ENCODE measurements at places on chromosomes 12 and 14. TPM values are rescaled to one million over a fixed set of nuclear protein-coding genes. Genes with fewer than 3 reads are reported as not detected.

Gene BIN2
- total RNA-seq, result 6.3 TPM

GRCh38 chr12:112178796-112179195, 53.4 kb downstream of the TRAFD1 start:
- no peak for DNase-seq

DNA sequence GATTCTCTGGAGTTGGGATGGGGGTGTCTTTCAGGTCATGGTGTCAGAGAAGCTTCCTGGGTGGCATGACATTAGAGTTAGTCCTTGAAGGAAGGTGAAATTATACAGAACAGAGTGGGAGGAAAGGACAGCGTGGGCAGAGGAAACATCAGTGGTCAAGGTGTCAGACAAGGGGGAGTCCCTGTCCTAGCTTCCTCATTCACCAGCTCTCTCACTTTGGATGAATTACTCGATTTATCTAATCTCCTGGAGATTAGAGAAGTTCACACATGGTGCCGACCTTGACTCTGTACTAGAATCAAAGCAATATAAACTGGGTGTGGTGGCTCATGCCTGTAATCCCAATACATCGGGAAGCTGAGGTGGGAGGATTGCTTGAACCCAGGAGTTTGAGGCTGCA, 492.9 kb downstream of the VRK1 start:
- no peak for DNase-seq

Gene SYT1
- total RNA-seq, result 1.5 TPM

Gene FRS2
- 25.8 TPM for total RNA-seq

- no peak for DNase-seq
These were observed 4.6 kb downstream of the SALL2 start for GRCh38 chr14:21521501-21521900.

GRCh38 chr12:8894378-8894777, 19.9 kb upstream of the PHC1 start:
- DNase-seq, result no peak

Gene TCL1B
- not detected for total RNA-seq

Gene INTS13
- 12.9 TPM for total RNA-seq

Gene LMBR1L
- total RNA-seq, result 44.7 TPM

- DNase-seq, result no peak
These were observed at the start of gene KCNH5 for GRCh38 chr14:63045234-63045611. Gene KCNH5, minus strand, starts transcription at chr14:63045458. Its CDS starts 272 bp downstream, at chr14:63045186.

Gene SIX1
- not detected for total RNA-seq

DNA sequence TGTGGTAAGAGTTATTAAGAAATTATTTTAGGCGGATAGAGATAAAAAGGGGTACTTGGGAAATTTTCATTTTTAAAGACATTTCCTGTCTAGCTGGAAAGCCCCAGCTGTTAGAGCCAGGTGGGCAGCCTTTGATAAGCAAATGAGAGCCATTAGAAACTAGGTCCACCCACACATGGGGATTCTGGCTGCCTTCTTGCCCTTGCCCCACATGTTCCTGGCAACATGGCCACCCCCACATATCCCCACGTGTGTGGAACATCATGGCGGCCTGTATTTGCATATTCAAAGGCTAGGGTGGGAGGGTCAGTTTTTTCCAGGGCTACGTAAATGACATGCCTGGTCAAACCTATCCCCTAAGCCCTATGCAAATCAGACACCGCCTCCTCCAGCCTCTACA, 1382.1 kb downstream of the AACS start:
- no peak for DNase-seq

Gene CYP27B1
- 1.7 TPM for total RNA-seq

Gene ACSS3
- total RNA-seq, result 1.4 TPM

DNA sequence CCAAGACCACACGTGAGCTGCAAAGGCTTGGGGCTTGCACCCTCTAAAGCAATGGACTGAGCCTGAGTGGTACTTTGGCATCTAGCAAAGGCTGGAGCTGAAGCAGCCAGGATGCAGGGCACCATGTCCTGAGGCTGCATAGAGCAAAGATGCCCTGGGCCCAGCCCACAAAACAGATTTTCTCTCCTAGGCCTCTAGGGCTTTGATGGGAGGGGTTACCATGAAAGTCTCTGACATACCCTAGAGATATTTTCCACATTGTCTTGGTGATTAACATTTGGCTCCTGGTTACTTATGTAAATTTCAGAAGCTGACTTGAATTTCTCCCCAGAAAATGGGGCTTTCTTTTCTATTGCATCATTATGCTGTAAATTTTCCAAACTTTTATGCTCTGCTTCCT, 438.3 kb downstream of the SLC16A7 start:
- no peak for DNase-seq

DNA sequence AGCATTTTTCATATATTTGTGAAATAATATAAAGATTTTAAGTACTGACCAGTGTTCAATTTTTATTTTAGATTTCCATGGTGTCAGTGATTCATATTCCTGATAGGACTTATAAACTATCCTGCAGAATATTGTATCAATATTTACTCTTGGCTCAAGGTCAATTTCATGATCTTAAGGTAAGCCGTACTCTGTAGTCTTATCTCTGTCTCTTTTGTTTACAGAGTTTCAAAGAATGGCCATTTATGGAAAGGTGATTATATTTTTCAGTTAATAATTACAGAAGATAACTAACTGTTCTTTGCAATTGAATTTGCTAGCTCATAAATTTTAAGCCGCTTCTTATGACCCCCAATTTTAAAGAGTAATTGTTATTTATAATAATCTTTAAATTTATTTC, 27.9 kb downstream of the CGRRF1 start:
- DNase-seq, result no peak

GRCh38 chr12:93078577-93078976, 149.5 kb upstream of the EEA1 start:
- no peak for DNase-seq

DNA sequence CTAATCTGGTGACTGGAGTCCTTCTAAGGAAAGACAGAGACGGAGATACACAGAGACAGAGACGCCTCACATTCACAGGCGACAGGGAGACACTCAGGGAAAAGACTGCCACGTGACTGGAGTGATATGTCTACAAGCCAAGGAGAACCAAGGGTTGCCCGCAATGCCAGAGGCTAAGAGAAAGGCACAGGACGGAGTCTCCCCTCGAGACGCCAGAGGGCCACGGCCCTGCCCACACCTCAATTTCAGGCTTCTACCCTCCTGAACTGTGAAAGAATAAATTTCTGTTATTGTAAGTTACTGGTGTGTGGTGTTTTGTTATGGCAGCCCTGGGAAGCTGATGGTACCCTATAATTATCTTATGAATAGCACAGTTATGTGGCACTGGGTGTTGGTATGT, 11.6 kb upstream of the RAN start:
- DNase-seq, result no peak

DNA sequence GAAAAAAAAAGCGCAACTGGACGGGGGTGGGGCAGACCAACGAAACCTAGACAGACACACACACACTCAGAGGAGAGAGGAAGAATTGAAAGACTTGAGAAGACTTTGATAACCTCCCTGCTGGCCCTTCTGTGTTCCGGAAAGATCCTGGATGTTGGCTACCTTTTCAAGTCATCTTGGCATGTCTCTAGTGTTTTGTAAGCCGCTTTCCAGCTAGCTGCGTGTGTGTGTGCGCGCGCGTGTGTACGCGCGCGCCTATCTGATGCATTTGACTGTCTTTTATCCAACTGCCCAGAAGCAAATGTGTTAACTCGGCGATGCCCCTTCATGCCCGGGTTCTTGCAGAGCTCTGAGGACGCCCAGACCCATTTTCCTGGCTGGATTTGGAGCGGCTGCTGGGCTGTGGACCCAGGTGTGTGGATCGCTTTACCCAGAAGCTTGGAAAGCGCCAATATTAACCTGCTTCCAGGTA, 664 bp downstream of the LRFN5 start:
- DNase-seq, result no peak

- peak; percentile 69 for DNase-seq
These were observed 9.1 kb upstream of the NEMF start for GRCh38 chr14:49861699-49862088.

All from left colon (tissue), 2 donors.